Sciatic nerve (tissue), 2 donors: ENCODE measurements at places on chromosomes 3 and 15.

- DNase-seq, result no peak
Measured at GRCh38 chr15:95880630-95881029, 449.9 kb upstream of the NR2F2 start.

DNA sequence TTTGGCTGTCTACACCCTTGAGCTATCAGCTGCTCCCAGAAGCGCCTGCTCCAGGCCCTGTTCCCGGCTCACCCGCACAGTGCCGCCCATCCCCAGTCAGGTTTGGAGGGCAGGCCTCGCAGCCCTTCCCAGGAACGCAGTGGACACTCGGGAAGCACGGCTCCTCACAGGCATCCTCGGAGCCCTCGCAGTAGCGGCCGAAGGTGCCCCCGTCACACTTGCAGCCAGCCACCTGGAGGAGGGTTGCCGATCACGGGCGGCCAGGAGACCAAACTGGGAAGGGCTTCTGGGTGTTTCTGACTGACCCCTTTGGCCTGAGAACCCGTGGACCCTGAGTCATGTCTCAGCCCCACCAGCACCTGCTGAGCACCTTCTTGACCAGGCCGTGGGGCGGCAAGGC lies 33.4 kb downstream of the MUC20 start:
- DNase-seq, result no peak

GRCh38 chr3:37255990-37256308 lies 81.6 kb upstream of the LRRFIP2 start:
- DNase-seq, result no peak

GRCh38 chr15:71237456-71238188 lies 122.4 kb downstream of the THSD4 start:
- DNase-seq, result no peak
